ENCODE measurements at places on chromosomes 13 and 19. TPM values are rescaled to one million over a fixed set of nuclear protein-coding genes. Genes with fewer than 3 reads are reported as not detected.

The KLK3 gene
- not detected for total RNA-seq

The C3 gene
- 0.57 TPM for total RNA-seq

The ZNF667 gene
- total RNA-seq, result 3.6 TPM

The ZNF730 gene
- 2.9 TPM for total RNA-seq

The ZNF530 gene
- total RNA-seq, result 6.9 TPM

The ELSPBP1 gene
- total RNA-seq, result not detected

The CYP4F2 gene
- total RNA-seq, result not detected

The UBE2L5 gene
- total RNA-seq, result not detected

The BCL3 gene
- 5.6 TPM for total RNA-seq

The CARD8 gene
- total RNA-seq, result 140 TPM

The STOML3 gene
- not detected for total RNA-seq

The ATCAY gene
- total RNA-seq, result not detected

The OLFM2 gene
- 0.38 TPM for total RNA-seq

The ARHGEF1 gene
- 56.2 TPM for total RNA-seq

The IFT88 gene
- total RNA-seq, result 12.1 TPM

The DHRS12 gene
- 5.0 TPM for total RNA-seq

The FPR2 gene
- total RNA-seq, result not detected

The SIGLECL1 gene
- not detected for total RNA-seq

The FOSB gene
- total RNA-seq, result 0.65 TPM

The OLFM4 gene
- not detected for total RNA-seq

The OVOL3 gene
- not detected for total RNA-seq

The TGDS gene
- total RNA-seq, result 13.7 TPM

The C19orf33 gene
- total RNA-seq, result not detected

The MBD3L5 gene
- total RNA-seq, result not detected

The IFI30 gene
- total RNA-seq, result not detected

The RYR1 gene
- under 0.01 TPM for total RNA-seq

The KRTDAP gene
- total RNA-seq, result not detected

The DAND5 gene
- total RNA-seq, result not detected

Data from vein endothelial cell (primary cell).